IPS DF 19.7 (cell line): ENCODE measurements at places on chromosomes 13 and 19.

- no peak for DNase-seq
These were observed 678 bp downstream of the ISOC2 start for GRCh38 chr19:55460670-55461258.

GRCh38 chr19:32921624-32922023 lies 50.1 kb downstream of the CEP89 start:
- DNase-seq, result no peak

GRCh38 chr13:30148171-30148754 lies 159.1 kb downstream of the KATNAL1 start:
- DNase-seq, result no peak

- DNase-seq, result no peak
These were observed 60.7 kb downstream of the MCF2L start for GRCh38 chr13:113029487-113030258.

DNA sequence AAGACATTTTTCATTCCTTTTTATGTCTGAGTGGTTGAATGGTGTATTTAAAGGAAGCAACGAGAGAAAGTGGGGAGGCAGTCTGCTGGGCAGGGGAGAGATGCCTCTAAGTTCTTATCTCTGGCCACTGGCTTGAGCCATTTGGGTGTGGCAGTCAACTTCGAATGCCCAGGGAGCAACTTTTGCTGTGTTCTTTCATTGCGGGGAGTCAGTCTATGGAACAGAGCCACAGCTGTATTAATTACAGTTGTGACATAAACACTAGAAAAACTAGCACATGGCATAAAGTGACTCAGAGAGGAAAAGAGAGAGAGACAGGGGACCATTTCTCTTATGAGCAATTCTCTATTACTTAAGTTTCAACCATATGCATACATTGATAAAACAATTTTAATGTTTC lies 40.4 kb upstream of the PDCD5 start:
- no peak for DNase-seq

GRCh38 chr13:99033814-99034213 lies 56.0 kb upstream of the DOCK9 start:
- no peak for DNase-seq

GRCh38 chr13:63455938-63456337 lies 2040.3 kb upstream of the PCDH20 start:
- no peak for DNase-seq

DNA sequence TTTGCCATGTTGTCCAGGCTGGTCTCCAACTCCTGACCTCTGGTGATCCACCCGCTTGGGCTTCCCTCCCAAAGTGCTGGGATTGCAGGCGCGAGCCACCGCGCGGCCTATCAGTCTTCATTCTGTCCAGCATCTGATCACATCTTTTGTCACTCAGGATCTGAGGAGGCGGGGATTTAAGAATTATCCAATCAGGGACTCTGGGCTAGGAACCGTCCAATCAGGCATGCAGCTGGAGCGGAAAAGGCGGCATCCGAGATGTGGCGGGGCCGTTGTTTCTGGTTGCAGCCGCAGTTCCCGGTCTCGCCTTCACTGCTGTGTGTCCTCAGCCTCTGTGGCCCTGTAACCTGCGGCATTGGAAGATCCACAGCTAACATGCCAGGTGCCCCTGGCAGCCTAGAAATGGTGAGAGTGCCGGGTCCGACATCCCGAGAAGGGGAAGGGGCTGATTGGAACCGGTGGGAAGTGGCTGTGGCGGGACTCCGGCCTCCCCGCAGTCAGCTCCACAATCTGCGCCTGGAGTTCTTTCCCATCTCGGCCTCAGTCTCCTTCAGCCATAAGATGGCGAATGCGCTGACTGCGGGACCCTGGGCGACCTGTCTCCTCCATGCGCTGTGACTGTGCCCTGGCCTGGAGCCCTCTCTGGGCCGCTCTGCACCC lies at the start of gene ZNF729:
Gene ZNF729 (plus strand): TSS at position 291 of the 660 bp plus-strand sequence. CDS start 85 bp downstream, at position 376.
- no peak for DNase-seq

DNA sequence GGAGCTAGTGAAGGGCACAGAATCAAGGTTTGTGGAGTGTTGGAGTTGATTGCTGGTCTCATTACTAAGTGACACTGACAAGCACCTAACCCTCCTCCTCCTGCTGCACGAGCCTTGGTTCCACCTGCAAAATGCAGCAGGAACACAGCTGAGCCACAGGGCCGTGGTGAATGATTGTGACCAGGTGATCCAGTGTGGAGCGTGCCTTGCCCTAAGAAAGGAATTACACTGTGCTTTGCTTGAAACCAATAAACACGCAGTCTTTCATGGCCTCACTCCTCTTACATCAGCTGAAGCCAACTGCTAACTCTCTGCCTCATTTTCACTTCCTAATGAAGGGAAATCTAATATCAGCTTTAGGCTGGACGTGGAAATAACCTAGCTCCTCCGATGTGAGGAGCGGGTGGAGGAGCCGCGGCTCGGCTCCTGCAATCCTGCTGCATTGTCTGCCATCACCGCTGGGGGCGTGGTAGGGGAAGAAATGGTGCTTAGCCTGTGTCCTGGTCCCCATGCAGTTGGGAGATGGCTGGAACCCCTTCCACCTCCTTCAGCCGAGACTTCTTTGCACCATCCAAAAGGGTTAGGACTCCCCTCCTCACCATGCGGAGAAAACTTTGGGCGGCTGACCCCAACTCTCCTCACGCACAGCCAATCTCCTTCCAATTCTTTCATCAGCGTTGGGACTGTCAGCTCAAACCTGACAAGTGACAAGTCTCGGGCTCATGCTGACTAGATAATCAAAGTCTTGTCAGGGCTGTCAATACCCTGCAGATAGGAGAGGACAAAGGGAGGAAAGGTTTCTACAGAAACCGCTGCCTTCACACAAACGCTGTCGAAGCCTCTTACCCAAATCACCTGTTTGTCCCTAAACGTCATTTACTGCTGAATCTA lies 427.9 kb downstream of the ZNF536 start:
- no peak for DNase-seq

GRCh38 chr13:112229445-112229844 lies 146.7 kb upstream of the SPACA7 start:
- no peak for DNase-seq

DNA sequence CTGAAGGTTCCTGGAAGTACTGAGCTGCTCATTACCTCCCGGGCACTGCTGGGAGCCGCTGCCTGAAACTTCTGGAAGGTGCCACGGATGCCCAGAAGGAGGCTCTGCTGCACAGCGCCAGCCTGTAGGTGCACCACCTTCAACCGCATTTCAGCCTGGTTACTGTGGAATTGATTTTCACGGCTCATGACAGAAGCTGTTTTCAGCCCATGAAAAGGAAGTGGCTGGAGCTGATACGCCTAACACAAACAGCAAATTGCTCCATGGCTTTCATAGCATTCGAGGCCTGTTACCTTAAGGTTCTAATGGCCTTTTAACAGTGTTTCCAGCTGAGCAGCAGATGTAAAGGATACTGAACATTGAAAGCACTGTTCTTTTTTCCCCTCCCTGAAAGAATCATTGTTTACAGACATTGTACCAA lies 22.0 kb downstream of the GPC6 start:
- no peak for DNase-seq

DNA sequence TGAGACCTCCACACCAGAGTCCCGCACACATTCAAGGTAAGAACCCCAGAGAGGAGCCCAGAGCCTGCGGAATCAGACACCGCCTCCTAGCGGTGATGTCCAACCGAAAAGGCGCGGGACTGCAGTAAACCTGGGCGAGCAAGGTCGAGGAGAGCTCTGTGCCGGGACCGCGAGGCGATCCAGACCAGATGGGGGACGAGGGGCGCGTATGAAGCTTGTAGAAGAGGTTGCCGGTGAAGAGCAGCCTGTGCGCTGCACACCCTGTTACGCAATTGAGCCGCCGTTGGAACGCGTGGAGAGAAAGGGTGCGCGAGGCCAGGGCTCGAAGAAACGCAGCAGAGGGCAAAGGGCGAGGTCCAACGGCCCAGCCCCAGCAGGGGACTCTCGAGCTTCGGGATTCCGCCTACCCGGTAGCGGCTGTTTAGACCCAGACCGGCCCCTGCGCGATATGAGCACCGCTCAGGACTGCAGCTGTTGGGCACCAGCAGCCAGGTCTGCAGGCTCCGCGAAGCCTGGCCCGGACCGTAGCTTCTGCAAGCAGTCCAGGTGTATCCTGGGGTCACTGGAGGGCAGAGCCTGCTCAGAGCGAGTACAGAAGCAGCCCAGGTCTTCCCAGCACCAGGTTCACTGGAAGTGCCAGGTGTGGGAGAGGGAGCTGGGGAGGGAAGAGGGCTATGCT lies 65.9 kb upstream of the ZNF599 start:
- DNase-seq, result no peak

DNA sequence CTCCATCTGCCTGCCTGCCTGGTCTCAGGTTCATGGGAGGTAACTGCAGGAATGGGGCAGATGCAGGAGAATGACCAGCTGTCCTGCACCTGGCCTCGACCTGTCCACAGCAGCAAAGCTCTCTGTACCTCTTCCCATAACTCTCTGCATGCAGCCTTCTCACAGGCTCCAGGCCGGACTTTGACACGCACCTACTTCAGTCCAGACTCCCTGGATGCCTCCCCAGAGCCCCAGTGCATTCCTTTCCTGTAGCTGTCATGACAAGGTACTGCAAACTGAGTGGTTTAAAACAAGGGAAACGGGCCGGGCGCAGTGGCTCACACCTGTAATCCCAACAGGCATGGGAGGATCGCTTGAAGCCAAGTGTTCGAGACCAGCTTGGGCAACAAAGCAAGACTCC lies 3.3 kb downstream of the NANOS2 start:
- no peak for DNase-seq

DNA sequence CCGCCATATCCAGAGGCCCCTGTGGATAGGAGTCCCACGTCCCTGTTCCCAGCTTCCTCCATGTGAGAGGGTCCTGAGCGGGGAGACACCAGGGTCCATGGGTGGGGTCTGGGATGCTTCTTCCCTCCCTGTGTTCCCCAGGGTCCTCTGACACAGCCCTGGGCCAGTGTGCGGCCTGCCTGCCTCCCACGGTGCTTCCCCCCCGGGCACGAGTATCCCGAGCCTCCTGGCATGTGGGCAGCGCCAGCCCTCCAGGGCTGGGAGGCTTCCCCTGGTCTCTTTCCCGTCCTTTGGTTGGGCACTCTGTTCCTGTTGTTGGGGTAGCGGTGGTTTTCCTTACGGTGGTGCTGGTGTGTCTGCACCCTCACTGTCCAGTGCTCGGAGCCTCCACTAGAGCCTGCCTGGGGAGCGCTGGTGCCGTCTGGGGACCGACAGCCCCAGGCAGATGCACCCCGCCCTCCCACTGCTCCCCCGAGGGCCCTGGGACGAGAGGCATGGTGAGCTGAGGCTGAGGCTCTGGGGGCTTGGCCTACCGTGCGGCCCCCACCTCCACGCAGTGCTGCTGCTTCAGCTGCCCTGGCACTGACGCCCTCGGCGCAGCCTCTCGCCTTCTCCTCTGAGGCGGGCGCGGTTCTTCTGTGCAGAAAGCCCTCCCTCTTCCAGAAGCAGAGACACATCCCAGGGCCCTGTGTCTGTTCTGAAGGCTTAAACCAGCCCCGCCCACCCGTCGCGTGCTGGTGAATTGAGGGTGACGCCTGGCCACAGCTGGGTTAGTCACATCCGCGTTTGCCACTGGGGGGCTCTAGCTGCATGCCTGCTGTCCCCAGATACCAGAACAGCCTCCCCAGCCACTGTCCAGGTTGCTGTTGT lies 27.9 kb downstream of the PLEKHJ1 start:
- DNase-seq, result no peak

DNA sequence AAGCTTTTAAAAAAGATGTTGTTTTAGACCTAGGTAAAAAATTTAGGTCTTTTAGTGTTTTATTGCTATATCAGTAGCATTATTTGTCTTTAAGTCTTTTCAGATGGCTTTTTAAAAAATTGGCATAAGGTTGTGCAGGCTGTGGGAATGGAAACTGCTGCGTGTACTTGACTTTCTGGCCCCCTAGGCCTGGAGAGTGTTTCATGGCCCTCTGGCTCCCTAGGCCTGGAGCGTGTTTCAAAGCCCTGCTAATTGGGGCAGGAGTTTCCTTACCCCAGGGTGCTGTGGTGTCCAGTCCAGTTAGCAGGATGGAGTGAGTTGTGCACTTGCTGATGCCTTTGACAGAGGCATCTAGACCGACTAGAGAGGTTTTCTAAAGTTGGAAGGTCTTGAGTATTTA lies 23.8 kb downstream of the PRAM1 start:
- DNase-seq, result no peak

DNA sequence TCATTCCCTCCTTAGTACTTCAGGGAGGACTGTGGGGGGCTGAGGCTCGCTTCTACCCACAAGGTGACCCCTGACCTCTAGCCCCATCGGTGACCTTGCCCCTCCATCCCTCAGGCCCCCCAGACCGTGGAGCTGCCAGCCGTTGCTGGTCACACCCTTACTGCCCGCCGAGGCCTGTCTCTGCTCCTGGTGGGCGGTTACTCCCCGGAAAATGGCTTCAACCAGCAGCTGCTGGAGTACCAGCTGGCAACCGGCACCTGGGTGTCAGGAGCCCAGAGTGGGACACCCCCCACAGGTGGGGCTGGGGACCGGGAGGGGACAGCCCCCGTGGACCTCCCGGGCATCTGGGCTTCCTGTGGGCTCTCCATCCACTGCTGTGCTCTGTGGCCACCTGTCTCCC lies 31.9 kb downstream of the MEGF8 start:
- DNase-seq, result no peak

DNA sequence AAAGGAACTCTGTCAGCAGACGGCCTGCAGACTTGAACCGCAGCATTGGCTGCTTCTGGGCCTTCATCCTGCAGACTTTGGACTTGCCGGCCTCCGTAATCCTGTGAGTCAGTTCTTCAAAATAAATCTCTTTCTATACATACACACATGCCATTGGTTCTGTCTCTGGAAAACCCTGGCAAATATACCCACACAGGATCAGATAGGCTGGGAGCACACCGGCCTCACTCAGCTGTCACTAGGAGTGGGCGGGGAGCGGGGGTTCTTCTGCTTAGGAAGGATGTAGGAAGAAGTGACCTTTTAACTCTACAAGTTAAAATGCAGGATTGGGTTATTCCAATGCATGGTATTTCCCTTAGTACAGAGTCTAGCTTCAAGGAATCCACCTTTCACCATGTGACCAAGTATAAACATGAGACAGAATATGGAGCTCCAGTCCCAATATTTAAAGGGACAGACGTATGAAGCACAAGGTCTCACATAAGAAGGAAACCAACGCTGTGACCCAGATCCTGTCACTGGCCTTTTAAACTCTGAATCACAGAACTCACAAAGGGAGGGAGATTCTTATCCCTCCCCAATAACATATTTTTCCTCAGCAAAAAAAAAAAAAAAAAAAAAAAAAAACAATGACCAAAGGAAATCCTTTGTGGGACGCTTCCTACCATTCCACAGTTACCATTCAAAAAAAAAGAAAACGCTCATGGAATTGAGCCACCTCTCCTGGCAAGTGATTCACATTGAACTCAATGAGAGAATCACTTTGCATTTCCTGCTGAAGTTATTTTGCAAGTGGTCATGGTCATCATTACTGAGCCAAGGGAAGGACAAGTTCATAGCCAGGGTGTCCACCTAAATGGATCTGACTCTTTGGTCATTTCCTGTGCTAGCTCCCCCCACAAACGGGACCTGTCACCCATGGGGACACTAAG lies 352.9 kb downstream of the FOXO1 start:
- no peak for DNase-seq
